ENCODE measurements at places on chromosomes 3 and 15. TPM values are rescaled to one million over a fixed set of nuclear protein-coding genes. Genes with fewer than 3 reads are reported as not detected.

ADCY5 gene
- 3.7 TPM for polyA plus RNA-seq

DNA sequence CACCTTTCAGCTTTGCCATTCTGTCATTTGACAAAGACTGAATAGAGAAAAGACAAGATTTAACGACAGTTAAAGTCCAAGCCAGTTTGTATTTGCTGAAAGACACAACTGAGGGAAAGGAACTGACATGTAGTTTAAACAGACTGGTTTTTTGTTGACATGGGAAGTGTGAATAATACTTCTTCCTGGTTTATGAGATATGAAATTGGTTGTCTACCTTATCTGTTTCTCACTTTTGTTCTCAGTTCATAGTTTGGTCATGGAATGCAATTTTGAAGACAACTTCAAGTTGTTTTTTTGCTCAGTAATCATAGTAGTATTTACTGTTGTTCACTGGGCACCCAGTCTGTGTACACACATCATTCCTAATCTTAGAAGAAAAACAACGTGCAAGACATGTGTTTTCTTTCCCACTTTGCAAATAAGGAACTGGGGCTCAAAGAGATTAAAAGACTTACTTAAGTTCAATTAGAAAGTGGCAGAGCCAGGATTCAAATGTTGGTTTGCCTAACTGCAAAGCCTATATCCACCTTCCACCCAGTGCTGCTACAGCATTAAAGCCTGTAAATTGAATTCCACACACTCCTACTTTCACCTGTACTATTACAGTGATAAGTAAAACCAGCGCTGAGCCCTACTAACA is 103.5 kb downstream of the LPP start:
- DNase-seq = no peak

GRK7 gene
- not detected for polyA plus RNA-seq

DNA sequence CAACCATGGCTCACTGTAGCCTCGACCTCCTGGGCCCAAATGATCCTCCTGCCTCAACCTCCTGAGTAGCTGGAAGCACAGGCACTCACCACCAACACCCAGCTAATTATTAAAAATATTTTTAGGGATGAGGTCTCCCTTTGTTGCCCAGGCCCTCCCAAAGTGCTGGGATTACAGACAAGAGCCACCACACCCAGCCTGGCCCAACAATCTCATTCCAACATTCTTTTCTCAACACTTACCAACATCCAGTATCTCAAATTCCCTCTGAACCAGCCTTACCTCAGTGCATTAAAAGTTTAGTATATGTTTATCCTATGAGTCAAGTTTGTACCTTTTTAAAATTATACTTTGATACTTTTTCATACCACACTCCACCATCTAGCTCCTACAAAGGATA is 25.0 kb downstream of the ANXA2 start:
- DNase-seq = no peak

FBXO22 gene
- polyA plus RNA-seq = 18.8 TPM

ZMYND10 gene
- 1.4 TPM for polyA plus RNA-seq

LSAMP gene
- polyA plus RNA-seq = 8.6 TPM

DNA sequence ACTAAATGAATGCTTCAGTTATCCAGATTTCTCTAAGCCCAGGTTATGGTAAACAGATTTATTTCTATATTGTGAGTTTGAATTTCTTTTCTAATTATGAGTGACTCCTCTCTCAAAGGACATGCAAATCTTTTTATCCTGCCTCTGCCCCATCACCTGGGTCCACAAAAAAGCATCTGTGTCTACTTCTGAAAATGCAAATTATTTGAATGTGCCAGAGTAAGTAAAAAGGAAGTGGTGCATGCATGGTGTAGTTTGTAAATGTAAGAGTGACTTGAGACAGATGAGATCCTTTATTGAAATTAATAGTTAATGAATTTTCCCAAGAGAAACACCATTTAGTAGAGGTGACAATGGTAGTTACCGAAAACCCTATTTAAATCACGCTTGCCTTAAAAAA is 26.9 kb downstream of the MCTP2 start:
- DNase-seq = no peak

DNA sequence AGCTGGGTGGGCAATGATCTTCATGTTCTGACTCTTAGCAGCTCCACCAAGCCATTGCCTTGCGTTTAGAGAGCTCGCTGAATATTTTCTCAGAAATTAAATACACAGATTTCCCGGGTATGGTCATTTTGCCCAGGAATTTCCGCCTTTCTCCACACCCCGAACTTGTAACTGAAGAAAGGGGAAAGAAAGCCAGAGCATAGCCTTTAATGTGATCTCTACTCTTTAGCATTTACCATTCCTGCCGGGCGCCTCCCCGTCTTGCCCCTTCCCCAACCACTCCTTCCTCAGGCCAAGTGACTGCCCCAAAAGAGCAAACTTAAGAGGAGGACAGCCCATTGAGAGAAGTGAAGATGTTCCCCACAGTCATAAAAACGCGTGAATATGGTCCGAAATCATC is 53.1 kb downstream of the LMCD1 start:
- no peak for DNase-seq

- DNase-seq = no peak
Observed at GRCh38 chr15:65868546-65869125, 655 bp upstream of the RAB11A start.

SV2B gene
- polyA plus RNA-seq = 3.9 TPM

LYZL4 gene
- polyA plus RNA-seq = not detected

GRCh38 chr15:57861034-57861638 is 154.6 kb downstream of the POLR2M start:
- peak; percentile 63 for DNase-seq

DNA sequence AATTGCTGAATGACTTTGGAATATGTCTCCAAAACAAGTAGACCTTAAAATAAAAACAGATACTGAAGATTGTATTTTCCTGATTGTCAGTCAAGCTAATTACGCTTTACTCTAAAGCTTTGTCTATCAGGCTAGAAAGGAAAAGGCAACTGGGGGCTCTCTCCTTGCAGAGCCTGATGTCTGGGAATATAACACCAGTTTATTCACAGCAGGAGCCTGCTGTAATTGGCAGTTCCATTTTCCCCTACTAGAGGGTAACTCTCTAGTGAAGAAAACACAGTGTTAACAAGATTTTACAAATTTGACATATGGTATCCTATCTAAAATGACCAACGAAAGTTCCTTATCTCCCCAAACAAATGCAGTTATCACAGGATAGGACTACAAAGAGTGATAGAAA is 158.8 kb downstream of the PDZRN3 start:
- DNase-seq = no peak

HERC2 gene
- 38.3 TPM for polyA plus RNA-seq

DNA sequence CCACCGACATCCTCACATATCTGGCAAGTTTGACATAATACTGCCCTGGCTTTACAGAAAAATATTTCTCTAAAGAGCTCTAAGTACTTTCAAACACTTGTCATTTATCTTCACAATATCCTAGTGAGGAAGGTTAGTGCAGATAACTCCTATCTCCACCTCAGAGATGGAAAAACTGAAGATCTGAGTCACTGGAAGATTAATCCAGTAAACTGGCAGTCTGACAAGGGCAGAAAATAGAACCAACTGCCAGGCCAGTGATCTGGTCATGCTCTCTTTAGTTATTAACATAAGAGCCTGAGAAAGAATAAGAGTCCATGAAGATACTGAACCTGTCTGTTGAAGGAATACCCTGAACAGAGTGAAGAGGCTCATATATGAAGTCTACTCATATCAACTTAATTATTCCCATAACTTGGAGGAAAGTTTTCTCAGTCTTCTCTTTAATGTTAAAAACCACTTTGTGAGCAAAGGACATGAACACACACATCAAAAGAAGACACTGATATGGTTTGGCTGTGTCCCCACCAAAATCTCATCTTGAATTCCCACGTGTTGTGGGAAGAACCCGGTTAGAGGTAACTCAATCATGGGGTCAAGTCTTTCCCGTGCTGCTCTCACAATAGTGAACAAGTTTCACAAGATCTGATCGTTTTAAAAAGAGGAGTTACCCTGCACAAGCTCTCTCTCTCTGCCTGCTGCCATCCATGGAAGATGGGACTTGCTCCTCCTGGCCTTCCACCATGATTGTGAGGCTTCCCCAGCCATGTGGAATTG is 61.4 kb downstream of the GOLIM4 start:
- no peak for DNase-seq

- no peak for DNase-seq
Observed at GRCh38 chr3:155302481-155302880, 9.0 kb upstream of the STRIT1 start.

- no peak for DNase-seq
Observed at GRCh38 chr15:57395292-57395691, 19.0 kb downstream of the CGNL1 start.

RHOV gene
- polyA plus RNA-seq = 0.30 TPM

DNA sequence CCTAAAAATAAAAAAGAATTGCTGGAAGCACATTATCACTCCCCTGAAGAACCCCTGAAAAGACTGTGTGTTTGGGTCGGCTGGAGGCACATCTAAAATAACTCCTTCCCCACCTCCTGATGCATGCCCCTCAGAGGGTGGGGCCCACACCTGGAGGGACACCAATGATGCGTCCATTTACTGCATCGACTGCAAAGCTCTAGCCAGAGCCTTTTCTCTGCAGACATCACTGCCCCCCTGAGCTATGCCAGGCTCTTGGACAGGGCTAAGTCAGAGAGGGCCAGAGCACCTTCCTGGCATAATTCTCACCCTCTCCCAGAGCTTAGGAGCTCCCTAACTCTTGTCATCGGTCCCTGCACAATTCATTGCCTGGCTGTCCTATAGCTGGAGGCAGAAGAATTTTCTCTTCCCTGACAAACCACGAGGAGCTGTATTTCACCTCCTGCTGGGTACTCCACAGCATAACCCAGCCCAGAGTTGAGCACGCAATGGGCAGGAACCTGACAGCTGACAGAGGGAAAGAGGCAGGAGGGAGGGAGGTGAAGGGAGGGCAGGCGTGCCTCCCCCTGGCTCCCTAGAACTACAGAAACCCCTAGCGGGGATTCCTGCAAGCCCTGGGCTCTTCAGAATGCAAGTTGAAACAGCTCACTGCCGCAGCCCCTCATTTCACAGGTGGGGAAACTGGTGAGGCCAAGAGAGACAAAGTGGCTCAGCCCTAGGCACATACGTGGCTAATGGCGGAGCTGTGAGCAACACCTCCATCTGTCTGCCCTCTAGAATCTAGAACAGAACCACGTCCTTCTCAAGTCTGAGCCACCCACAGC is 46.6 kb downstream of the XXYLT1 start:
- no peak for DNase-seq

EFCAB12 gene
- polyA plus RNA-seq = 0.13 TPM

- DNase-seq = no peak
Observed at GRCh38 chr3:33035596-33035995, 61.4 kb downstream of the GLB1 start.

SI gene
- polyA plus RNA-seq = not detected

DNA sequence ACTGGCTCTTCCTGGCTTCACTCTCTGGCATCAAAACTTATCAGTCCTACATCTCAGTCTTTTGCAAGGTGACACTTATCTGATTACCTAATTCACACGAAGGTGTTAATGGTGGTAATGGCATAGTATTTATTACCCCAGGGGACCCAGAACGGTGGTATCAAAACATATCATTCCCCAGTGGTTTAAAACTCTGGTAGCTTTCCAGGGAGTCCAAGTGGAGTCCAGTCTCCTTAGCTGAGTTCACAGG is 41.3 kb downstream of the SMAD3 start:
- no peak for DNase-seq

Measured in hindlimb muscle (tissue), 1 donor.